Prostate gland (tissue), 2 donors: ENCODE measurements at places on chromosomes 12 and 14.
A peak's percentile ranks its signal among the peaks of the same experiment; 100 is the strongest.

GRCh38 chr14:47949006-47949405 lies 273.6 kb upstream of the MDGA2 start:
- DNase-seq, result no peak

DNA sequence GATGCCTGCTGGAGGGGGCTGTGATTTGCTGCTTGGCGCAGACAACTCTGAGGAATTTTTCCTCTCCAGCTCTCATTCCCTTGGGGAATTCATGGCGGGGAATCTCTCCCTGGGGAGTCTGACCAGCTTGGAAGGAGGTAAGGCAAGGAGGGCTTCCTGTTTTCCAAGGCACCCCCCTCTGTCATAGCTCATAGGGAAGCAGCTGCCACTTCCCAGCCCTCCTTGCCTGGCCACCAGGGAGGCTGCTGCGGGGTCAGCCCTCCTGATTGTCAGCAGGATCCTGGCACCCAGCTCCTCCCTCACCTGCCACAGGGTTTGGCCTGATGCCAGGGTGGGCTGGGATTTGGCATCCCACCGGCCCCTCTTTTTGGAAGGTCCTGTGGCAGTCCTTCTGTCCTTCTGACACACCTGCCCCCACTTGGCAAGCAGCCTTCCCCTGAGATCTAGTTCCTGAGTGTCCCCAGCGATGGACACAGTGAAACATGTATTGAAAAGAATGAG lies 74.9 kb downstream of the TSPAN9 start:
- DNase-seq, result no peak

DNA sequence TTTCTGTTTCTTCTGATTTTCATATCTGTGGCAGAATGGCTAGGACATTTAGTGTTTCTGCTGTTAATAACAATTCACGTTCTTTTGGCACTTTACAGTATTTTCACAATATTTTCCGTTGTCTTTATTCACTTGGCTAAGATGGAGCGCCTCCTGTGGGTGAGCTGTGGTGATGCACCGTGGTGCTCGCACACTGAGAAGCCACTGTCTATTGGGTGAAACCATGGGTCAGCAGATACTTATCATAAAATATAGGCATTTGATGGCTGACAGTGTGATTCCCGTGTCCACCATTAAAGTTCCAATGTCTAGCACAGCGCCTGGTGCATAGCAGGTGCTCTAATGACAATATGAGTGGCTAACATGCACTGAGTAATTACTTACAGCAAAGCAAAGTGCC lies 141.8 kb downstream of the VRK1 start:
- no peak for DNase-seq

DNA sequence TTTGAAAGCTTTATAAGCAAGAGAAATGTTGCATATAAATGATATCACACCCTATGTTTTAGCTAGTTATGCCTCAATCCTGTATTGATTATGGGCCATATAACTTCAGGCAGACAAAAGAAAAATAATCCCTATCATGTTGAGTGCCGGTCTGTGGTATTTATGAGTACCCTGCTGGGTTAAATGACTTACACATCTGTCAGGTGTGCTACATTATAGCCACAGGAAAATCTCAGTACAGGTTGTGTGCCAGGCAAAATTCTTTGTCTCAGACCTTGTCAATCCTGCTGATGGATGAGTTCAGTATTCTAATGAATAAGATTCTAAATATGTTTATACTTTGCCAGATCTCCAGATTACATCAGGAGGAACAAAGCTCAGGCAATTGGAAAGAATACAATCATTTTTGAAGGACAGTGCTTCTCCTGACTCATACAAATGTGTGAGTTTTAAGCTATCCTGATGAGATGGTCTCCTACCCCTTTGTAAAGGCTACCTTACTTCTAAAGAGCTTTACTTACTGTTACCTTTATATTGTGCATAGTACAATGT lies 109.8 kb upstream of the FOXG1 start:
- DNase-seq, result no peak

- DNase-seq, result no peak
Measured at GRCh38 chr12:40335991-40336390, 111.2 kb downstream of the LRRK2 start.

DNA sequence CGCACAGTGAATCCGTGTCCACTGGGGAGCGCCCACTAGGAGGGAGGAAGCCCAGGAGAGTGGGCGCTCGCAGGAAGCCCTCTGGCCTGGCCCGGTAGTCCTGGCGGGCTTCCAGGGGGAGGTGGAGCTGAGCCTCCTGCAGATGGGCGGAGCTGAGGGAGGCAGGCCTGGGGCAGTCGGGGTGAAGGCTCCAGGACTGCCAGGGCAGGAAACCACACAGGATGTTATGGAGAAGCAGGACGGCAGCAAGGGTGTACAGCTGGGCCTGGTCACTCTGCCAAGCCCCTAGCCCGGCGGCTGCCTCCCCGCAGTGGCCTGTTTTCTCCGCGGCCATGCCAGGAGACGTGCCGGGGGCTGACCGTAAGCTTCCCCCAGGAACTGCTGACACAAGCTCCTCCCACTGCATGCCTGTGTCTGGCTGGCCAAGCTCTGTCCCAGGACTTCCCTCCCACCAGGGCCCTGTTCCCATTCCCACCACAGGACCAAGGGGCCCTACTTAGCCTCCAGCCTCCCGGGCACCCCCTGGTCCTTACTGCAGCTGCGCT lies 143.4 kb upstream of the C14orf180 start:
- no peak for DNase-seq

GRCh38 chr12:130813949-130814348 lies 25.1 kb downstream of the STX2 start:
- DNase-seq, result no peak

- DNase-seq, result no peak
Measured at GRCh38 chr12:99549651-99550050, 97.9 kb upstream of the GARIN6 start.

DNA sequence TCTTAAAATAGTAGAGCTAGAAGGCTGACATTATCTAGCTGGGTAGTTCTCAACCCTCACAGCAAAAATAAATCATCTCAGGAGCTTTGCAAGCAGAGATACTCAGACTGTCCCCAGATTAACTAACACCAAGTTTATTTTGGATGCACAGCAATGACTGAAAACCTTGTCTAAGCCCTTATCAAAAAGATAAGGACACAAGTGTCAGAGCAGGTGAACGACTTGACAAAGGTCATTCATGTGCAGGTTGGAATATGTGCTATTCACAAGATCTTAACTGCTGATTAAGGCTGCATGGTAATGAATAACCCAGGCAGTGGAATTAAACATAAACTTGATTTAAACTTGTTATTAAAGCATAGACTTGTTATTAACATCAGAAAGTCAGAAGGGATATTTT lies 246.6 kb downstream of the BTG1 start:
- no peak for DNase-seq

- DNase-seq, result no peak
Measured at GRCh38 chr14:34987180-34987579, 4.4 kb downstream of the SRP54 start.

- DNase-seq, result peak; percentile 86
Measured at GRCh38 chr12:113244047-113244460, 22.8 kb downstream of the TPCN1 start.

DNA sequence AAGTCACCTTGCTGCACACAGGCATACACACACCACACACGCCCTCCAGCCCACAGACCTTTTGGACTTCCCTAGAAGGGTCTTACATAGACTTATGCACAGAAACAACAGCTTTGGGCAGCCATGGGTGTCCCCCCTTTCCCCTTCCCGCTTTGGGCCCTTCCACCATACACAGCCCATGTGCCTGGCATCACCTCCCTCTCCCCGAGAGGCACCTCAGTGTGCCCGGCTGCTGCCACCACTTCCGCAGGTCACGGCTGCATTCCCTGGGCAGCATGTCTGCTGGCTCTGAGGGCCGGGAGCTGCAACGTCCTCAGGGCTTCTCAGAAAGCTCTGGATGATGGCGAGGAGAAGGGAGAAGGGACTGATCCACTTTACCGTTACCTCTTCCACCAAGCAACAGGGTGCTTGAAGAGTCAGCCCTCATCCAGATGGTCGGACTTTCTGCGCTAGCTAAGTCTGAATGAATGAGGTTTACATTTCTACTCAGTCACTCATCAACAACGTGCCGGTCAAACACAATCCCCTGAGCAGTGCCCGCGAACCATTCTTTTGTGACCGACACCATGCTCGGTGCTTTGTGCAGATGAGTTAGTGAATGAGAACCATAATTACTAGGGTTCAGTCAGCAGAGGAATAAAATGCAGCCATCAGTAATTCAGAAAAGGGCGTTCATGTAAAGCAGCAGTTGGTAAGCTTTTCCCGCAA lies 72.2 kb upstream of the BCL11B start:
- no peak for DNase-seq

- no peak for DNase-seq
Measured at GRCh38 chr12:15706010-15706676, 83.0 kb downstream of the EPS8 start.

DNA sequence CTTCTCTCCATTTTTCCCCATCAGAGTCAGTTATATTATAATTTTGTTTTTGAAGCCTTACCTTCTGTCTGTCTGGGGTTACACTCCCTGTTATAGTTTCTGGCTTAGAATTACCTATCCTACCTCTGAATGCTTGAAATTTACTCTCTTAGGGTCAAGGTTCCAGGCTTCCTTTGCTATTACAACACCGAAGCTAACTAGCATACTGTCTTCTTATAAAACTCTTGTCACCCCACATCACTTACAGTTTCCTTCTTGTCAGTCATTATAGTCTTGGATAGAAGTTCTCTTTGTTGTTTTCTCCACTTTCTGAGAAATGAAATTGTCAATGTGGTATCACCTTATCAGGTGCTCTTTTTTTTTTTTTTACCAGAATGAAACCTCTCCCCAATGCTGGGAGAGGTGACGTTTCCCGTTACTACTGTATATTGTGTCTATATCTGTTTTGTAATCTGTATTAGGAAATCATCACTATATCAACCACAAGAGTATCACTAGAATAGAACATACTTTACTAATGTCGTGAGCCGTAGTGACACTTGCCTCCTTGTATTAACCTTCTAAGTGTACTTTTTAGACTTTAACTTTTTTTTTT lies 69.2 kb upstream of the PSMA6 start:
- DNase-seq, result no peak

DNA sequence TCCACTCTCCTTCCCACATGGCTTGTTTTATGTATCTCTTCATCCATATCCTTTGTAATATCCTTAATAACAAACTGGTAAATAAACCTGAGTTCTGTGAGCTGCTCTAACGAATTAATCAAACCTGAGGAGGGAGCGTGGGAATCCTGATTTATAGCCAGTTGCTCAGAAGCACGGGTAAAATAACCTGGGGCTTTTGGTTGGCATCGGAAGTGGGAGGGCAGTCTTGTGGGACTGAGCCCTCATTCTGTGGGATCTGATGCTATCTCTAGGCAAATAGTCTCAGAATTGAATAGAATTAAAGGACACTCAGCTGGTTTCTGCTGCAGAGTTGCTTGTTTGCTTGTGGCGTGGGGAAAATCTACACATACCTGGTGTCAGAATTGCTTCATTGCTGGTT lies 17.5 kb upstream of the LDHB start:
- no peak for DNase-seq

DNA sequence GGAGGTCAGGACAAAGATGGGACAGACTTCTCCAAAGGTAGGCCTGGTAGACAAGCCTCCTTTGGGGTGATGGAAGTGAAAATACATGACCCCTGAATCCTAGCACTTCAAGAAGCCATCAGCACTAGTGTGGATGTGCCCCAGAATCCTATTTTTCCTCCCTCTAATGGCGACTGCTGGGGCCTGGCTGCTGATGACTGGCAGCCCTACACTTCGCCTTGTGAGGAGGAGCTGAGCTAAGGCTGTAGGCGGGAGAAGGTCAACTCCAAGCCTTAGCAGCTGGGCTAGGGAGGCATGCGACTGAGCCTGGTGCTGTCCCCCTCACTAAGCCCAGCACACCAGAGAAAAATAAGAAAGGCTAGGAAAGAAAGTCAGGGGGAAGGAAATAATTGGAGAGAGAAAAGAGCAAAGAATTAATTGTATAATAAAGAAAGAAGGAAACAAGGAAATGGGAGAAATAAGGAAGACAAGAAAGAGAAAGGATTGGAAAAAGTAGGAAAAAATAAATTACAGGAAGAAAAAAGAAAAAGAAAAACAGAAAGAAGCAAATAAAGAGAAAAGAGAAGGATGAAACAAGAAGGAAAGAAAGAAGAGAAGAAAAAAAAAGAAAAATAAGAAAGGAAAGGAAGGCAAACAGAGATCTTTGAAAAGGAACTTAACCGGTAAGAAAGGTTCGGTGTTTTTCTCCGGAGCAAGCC lies 4.7 kb upstream of the HOXC10 start:
- DNase-seq, result no peak

GRCh38 chr12:71063087-71063486 lies 94.7 kb downstream of the TSPAN8 start:
- DNase-seq, result no peak

GRCh38 chr12:57888409-57889157 lies 42.1 kb upstream of the CTDSP2 start:
- peak; percentile 81 for DNase-seq

DNA sequence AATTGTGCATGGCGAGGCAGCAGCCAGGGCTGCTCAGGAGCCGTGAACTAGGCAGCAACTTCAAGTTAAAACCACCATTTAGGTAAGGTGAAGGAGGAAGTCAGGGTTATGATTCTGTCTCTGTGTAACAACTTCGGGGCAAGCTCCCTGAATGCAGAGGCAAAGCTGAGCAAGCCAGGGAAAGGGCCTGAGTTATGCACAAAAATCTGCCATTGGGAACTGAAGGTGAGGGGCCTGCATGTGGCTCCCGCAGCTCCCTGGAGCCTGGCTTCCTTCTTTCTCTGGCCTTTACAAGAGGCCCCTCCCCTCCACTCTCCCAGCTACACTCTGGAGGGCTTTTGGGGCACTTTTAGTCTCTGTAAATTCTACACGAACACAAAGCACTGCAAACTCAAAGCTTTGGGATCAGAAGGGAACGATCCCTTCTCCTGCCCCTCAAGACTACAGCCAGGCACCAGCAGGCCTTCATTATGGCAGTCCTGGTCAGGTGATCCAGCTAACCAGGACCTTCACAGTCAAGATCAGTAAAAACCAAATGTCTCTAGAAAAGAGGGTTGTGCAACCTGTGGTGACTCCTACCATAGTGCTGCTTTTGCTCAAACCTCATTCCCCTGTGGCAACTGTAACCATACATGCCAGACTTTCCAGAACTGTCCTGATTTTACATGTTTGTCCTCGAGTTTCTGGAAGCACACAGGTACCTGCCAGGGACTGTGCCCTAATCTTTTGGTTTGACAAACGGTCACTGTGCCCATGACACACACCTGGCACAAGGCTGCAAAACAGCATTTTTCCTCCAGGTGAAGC lies 67.2 kb upstream of the PTGR2 start:
- peak; percentile 63 for DNase-seq
